Suprapubic skin (tissue), 4 donors: ENCODE measurements at places on chromosomes 12 and 14.

- DNase-seq = peak; percentile 79
Measured at GRCh38 chr12:122870867-122871664, 24.9 kb downstream of the VPS37B start.

DNA sequence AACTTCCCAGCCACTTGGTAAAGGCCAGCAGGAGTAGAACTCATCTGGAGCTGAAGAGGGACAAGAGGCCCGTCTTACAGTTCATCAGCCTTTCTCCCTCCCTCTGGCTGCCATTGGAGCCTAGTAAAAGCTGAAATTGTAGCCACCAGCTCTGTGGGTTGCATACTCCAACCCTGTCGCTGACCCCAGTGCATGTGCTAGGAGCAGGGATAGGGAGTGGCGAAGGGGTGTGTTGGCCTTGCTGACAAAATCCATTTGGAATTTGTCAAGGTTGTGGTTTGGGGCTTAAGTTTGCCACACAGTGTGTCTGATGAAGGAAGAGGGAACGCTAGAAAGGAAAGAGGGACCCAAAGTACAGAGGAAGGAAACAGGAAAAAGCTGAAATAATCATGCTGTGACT is 4.0 kb upstream of the ARF3 start:
- no peak for DNase-seq

DNA sequence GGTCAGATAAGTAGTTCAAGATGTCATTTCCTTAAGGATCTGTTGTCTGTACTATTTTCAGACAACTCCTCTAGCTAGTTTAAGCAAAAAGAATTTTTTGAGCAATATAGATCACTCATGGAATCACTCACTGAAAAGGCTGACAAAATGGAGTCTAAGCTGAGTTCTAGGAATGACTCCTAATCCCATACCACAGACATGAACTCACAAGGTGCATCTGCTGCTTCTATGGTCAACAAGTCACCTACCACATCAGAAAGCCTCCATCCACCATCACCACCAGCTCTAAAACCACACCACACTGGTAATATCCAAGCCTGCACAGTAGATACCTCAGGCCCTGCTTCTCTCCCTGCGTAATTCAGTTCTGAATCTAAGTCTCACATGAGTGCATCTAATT is 33.0 kb downstream of the PWP1 start:
- DNase-seq = no peak

DNA sequence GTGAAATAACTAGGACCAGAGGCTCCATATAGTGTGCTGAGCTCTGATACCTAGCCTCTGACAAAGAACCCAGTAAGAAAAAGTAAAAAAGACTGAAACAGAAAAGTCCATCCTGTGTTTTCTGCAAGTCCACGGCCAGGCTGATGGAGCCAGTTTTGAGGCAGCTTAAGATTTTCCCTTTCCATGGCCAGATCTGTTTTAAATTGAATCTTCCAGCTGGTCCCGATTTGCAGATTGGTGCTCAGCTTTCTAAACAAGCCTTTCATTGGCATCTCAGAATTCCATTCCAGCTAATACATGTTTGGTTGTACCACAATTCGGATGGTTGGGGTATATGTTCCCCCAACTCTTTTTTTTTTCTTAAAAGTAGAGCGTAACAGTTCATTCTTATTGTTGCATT is 152.0 kb downstream of the DACT1 start:
- DNase-seq = no peak

GRCh38 chr14:36522347-36522971 is 2.4 kb upstream of the NKX2-1 start:
- DNase-seq = no peak

DNA sequence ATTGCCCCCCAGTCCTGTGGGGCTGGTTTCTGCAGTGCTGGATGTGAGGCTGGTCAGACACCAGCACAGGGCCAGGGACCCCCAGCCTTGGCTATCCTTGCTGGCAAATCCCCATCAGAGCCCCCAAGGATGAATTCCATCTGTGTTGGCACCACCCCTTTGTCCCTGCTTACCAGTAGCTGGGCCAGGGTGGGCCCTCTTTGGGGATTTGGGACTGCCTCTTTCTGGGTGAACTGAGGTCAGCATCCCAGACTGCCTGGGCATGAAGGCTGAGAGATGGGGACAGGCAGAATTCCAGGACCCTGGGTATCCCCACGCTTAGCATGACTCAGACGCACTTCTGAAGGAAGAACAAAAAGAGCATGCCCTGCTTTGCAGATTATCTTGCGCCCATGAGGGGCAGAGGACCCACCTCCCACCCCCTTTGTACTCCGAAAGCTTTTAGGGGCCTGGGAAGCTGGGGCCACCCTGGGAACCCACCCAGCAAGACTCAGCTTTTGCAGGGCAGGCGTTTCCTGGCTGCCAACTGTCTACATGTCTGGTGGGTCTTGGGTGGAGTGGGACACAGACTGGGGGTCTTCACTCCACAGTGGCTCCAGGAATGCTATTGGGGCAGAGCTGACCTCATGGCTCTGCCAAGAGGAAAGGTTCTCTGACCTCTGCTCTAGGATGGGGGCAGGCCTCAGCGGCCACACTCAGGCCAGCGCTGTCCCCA is 26.8 kb downstream of the RFLNA start:
- no peak for DNase-seq

GRCh38 chr12:119060847-119061796 is 79.8 kb downstream of the SRRM4 start:
- no peak for DNase-seq

GRCh38 chr14:54366736-54367735 is 29.8 kb upstream of the CDKN3 start:
- no peak for DNase-seq

DNA sequence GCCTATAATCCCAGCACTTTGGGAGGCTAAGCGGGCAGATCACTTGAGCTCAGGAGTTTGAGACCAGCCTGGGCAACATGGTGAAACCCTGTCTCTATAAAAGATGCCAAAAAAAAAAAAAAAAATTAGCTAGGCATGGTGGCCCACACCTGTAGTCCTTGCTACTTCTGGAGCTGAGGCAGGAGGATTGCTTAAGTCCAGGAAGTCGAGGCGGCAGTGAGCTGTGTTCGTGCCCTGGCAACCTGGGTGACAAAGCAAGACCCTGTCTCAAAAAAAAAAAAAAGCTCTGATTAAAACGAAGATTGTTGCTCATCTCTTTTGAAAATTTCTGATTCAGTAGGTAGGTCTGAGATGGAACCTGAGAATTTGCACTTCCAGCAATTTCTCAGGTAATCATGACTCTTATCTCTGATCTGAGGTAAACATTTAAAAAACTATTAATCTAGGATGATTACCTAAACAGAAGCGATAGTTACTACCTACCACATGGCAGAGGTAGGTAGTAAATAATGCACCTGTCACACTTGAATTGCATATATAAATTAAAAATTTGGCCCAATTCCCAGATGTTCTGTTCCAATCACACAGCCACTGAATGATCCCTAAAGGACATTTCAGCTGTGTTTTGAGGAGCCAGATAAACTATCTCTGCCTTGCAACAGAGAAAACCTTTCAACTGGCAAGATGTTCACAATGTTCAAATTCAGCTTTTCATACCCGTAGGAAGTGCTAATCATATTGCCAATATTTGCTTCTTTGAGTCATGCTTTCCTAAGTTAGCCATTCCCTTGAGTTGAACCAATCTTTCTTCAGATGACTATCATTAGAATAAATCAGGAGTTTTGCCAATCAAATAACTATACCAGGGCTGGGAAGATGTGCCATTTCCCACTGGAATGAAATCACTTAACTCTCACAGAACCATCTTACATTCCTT is 4.2 kb upstream of the TEP1 start:
- DNase-seq = no peak

- no peak for DNase-seq
Measured at GRCh38 chr12:132437943-132438700, 51.8 kb upstream of the FBRSL1 start.

DNA sequence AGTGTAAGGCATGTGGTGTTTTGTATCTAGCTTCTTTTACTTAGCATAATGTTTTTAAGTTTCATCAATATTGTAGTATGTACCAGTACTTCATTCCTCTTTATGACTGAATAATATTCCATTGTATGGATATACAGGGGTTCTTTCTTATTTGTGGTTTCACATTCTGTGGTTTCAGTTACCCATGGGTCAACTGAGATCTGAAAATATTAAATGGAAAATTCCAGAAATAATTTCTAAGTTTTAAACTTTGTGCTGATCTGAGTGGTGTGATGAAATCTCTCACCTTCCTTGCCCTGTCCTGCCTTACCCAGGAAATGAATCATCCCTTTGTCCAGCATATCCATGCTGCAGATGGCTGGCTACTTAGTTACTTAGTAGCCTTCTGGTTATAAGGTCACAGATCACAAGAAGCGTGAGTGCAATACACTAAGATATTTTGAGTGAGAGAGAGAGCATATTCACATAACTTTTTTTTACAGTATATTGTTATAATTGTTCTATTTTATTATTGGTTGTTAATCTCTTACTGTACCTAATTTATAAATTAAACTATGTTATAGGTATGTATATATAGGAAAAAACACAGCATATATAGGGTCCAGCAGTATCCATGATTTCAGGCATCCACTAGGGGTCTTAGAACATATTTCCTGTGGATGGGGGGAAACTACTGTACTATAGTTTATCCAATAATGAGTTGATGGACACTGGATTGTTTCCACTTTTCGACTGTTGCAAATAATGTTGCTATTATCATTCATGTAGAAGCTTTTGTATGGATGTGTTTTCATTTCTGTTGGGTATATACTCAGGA is 59.6 kb upstream of the LRTM2 start:
- DNase-seq = no peak

GRCh38 chr14:75859746-75860145 is 122.0 kb downstream of the TGFB3 start:
- no peak for DNase-seq

DNA sequence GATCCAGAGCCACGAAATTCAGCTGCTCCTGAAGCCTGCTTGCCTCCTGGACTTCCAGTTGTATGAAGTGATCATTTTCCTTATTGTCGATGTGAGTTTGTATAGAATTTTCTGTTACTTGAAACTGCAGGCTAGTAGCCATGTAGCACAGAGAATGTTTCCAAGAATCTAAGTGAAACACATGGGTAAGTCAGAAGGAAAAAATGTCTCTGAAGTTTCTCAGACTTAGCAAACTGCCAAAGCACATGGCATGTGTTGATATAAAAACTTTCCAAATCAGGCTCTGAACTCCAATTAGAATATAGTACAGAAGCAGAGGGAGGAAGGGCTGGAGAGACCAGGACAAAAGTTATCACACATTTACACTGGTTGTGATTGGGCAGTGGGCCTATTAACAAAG is 9.8 kb upstream of the PCNX1 start:
- DNase-seq = no peak

DNA sequence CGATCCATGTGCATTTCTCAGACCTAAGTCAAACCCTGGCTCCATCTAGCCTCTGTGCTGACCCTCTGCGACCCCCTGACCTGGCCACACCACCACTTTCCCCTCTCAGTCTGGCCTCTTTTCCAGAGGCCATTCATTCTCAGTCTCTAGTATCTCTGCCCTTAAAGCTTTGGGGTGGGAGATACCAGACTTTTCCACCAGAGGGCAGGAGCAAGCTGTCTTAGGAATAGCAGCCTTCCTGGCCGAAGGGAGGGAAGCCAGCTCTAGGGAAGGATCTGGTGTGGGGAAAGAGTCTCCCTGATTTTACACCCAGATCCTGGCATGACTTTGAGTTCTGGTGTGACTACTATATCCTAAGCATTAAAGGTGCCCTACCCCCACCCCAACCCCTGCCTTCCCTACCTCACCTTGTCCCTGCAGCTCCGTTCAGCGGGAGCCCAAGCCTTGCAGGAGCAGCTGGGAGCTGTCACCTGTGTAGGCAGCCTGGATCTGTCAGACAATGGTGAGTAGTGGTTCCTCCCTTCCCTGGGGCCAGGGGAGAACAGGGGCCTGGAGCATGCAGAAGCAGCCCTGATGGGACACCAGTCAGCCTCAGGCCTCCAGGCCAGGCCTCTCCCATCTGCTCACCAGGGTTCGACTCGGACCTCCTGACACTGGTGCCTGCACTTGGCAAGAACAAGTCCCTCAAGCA is 6.6 kb downstream of the CARMIL3 start:
- no peak for DNase-seq

DNA sequence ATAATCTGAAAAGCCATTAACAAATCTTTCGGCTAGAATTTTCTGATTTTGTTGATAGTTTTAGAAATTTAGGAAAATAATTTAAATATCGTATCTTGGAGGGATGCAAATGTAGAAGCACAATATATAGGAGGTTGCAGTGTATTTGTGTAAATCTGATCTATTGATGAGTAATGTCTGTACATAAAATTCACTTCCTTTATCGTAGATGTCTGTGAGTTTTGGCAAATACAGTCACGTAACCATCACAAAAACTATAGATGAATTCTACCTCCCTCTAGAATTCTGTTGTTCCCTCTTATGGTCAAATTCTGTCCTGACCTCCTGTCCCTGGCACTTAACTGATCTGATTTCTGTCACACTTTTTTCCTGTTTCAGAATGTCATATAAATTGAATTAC is 151.8 kb downstream of the FUT8 start:
- DNase-seq = no peak

DNA sequence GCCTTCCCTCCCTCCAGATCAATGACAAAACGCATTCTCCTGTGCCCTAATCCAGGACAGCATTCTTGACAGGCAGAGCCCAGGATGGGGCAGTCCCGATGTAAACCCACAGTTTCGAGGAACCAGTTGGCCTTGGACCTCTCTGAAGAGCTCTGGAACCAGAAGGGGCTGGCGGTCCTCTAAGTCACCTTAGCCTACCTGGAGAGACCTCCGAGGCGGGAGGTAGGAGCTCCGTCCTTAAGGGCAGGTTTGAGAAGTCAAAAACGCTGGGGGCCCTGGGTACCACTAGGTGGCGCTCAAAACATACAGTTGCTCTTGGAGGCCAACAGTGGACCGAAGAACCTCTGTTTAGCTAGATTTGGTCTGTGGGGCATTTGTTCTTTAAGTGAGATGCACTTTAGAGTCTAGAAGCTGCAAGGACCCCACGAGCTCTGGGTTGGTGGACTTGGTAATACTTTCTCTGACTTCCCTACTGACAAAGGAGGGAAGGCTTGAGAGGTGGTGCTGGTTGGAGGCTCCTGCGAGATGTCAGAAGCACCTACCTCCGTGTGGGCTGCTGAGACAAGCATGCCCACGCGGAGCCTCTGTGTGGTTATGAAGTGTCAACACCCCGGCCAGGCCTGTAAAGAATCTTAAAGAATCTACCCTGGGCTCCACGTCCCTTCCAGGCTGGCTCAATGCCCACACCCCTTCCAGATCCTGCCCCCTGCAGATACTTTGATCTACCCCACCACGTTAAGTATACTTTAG is 74.8 kb upstream of the CHST11 start:
- peak; percentile 85 for DNase-seq

GRCh38 chr12:57079821-57080220 is 1.2 kb upstream of the NEMP1 start:
- no peak for DNase-seq

DNA sequence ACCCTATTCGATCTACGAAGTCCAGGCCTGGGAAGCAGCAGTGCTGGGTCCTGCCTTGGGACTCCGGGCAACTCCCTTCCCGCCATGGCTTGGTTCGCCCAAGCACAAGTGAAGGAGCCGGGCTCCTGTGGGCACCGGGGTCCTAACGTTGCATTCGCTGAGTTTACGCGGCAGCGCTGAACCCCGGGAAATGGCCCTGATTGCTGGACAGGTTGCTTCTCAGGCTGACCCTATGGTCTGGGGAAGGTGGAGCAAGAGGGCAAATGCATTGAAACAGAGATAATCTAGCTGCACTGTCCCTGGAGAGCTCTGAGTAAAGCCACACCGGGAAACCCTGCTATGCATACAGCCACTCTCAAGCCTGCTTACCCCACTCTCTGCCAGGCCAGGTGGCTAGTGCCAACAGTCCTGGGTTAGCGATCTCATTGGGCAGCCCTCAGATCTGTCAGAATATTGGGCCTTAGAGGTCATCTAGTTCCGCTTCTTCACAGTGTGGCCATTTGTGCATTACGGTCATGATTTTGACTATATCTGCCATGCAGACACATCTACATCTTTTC is 11.3 kb downstream of the SYNE3 start:
- no peak for DNase-seq
